ENCODE measurements at places on chromosomes 5 and 9.

DNA sequence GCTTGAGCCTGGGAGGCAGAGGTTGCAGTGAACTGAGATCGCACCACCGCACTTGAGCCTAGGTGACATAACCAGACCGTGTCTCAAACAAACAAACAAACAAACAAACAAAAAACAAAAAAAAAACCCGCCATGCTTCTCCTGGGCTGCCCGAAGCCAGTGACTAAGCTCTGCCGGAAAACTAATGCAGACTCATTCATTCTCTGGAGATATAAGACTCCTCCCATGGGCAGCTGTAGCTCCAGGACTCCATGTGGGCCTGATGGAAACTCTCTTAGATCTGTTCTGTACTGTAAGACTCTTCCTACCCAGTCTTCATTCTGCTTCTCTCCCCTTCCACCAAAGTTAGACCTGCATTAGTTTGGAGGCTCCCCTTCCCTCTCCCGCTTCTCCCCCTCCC is 11.1 kb downstream of the GLDC start:
- DNase-seq, result no peak

GRCh38 chr9:84323858-84324257 is 16.7 kb downstream of the SLC28A3 start:
- DNase-seq, result no peak

GRCh38 chr9:26870292-26870691 is 22.3 kb downstream of the CAAP1 start:
- no peak for DNase-seq

DNA sequence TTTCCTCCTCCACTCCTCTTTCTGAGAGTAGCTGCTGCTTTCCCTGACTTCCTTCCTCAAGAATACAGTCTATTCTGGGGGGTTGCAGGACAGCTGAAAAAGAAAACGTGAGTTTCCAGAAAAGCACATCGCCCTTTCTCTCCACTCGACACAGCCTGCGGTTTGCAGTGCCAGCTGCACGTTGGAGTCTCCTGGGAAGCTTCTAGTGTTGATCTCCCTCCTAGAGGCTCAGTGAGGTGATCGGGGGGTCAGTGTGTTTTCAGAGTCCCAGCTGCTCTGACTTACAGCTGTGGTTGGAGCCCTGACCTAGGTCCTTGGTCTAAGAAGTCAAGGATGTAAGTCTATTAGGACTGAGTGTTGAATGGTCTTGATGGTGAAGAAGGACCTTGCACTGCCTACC is 25.0 kb upstream of the SUSD3 start:
- no peak for DNase-seq

DNA sequence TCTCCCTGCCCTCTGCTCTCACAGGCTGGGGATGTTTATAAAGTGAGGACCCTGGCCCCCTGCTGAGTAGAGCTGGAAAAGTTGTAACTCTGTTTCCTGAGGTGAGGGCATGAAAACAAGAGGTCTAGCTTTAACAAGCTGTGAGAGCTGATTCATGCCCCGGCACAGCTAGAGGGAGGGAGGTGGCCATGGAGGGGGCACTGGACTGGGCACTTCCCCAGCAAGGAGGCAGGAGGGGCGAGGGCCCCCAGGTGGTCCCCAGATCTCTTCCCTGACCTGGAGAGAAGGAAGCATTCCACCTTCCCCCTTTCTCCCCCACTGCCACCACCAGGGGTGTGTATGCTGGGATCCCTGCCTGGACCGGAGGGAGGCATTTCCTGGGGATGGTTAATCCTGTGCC is at the start of gene MSMP:
MSMP (minus strand) TSS at position 13 of the 400 bp plus-strand sequence. CDS start 147 bp downstream, outside the sequence.
- DNase-seq, result no peak

DNA sequence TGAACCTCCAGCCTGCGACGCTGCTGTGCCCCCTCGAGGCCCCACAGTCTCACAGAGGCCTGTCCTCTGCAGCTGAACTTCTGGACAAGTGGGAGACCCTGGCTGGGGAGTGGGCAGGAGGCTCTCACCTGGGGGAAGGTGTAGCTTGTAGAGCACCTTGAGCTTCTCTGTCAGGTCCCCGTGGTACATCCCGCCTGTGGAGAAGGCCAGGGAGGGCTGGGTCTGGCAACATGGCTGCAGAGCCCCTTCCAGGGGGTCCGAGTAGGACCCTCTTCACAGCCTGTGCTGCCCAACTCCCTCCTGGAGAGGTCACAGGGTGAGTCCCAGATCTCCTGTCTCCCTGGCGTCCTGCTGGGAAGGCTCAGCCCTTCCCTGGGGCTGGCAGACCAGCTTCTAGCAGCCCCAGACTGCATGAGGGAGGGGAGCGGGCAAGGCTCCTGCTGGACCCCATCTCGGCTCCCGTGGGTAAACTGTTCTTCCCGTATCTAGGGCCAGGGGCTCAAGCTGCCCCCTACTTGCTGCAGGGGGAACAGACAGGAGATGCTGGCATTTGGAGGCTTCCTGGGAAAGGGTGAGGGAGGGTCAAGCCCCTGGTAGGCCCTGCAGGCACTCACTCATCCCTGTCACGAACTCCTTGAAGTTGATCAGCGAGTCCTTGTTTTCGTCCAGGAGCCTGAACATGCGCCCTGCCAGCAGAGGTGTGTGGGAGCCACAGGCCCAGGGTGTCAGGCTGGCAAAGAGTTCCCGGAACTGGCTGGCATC is 11.2 kb upstream of the MRNIP start:
- DNase-seq, result no peak

GRCh38 chr9:21686738-21687137 is 115.7 kb upstream of the MTAP start:
- DNase-seq, result no peak

- DNase-seq, result no peak
Measured at GRCh38 chr9:96305171-96305570, 3.2 kb upstream of the HSD17B3 start.

DNA sequence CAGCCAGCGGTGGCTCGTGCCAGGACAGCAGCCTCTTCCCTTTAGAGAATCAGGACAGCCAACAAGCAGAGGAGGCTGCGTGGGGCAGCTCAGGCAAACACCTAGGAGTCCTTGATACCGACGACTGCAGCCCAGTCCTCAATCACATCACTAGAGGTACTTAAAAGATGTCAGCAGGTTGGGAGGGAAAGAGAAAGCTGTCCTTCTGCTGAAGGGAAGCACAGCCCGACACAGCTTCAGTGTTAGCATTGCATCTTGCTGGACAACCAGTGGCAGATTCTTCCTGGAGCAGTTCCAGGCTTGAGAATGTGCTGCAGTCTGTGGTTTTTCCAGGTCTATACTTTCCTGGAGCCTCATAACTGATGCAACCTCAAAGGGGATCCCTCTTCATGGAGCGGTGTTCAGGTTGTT is 230.5 kb downstream of the SYK start:
- no peak for DNase-seq

DNA sequence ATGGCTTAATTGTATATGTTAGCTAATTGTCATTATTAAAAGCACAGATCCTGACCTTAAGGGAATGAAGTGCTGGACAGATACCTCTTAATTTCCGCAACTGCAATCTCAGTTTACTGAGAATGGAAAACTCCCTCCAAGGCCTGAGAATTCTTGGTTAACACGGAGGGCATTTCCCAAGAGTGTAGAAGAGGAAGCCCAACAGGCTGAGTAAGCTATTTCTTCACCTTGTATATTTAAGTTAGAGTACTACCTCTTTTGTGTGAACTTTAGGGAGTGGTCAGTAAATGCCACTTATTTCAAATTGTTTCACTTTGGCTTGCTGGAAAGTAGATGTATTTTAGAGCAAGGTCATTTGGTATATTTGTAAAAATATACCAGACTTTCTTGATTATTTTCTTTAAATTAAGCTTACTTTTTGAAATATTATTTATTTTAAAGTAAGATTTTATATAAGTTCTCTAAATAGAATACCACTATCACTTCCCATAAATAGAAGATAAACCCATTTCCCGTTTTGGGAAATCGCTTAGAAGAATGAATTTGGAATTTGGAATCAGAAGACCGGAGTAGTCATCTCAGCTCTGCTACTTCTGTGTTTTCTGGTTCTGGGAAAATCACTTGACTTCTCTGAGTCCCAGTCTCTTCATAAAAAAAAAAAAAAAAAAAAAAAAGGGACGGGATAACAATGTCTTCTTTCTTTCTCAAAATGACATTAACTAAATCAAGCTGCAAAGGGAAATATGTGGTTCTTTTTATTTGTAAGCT is 26.0 kb upstream of the C9orf72 start:
- DNase-seq, result no peak

GRCh38 chr5:127865273-127865672 is 162.1 kb downstream of the CCDC192 start:
- DNase-seq, result no peak

GRCh38 chr9:106936680-106937079 is 73.7 kb downstream of the ZNF462 start:
- DNase-seq, result no peak

DNA sequence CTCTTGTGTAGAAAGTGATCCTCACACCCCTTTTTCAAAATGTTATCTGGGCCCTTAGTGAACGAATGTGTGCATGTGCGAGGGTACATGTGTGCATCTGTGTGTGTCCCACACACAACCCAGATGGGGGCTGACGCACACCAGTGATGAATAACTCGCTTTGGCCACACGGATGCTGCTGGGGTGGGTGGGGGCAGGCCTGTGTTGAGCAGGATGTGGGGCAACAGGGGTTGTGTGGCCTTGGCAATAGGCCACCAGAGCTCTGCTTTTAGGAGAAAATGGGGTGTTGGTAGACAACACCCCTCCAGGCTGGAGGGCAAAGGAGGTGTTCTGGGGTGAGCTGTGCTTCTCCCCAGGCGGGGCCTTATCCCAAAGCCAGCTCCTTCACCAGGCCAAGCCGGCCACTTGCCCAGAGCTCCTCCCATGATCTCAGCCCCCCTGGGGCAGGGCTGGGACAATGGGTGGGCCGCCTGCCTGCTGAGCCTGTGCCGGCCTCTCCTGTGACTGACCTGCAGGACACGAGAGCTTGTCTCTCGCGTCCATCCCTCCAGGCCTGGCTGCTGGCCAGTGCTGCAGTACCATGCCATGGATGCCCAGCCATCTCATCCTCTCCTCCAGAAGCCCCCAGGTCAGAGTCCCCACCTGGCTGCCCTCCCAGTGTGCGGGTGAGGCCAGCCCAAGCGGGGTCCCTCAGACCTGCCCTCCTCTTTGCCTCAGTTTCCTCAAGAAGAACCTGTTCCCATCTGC is 1.7 kb downstream of the DBN1 start:
- DNase-seq, result no peak

- DNase-seq, result no peak
Measured at GRCh38 chr5:66565878-66566277, 30.3 kb upstream of the MAST4 start.

- no peak for DNase-seq
Measured at GRCh38 chr5:159682623-159683022, 233.7 kb upstream of the ADRA1B start.

GRCh38 chr5:53445569-53445968 is 34.9 kb upstream of the FST start:
- no peak for DNase-seq

- DNase-seq, result no peak
Measured at GRCh38 chr5:102663749-102664530, 91.2 kb upstream of the PAM start.

- DNase-seq, result no peak
Measured at GRCh38 chr9:4108754-4109465, 191.0 kb downstream of the GLIS3 start.

DNA sequence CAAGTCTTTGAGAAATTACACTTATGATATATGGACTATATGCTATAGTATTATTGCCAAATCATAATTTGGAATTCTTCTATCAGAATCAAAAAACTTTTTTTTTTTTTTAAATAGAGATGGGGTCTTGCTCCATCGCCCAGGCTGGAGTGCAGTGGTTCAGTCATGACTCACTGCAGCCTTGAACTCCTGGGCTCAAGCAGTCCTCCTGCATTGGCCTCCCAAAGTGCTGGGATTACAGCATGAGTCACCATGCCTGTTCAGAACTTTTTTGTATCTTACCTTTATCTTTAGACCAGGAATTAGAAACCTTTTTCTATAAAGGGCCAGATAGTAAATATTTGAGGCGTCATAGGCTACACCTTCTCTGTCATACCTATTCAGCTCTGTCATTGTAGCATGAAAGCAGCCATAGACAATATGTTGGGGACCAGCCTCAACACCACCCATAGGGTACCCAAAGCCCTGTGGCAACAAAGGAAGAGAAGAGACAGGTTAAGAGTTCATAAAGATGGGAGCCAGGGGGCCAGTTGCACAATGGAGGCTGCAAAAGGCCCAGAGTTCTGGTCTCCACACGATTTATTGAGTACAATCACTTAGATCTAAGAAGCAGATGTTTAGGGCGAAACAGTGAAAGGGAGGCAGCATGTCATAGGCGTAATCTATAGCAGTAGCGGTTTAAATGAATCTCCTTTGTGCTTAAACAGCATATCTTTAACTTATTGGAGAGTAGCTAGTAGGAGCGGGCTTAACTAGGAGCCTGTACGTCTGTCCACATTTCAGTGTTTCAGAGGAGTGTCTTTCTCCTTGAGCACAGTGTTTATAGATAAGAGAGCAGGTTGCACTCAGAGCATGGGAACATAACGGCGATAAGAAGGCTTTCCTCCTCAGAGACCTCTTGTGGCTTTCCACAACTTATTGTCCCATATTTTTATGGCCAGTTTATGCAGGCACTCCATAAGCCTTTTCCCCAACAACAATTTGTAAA is 12.5 kb downstream of the ECM2 start:
- DNase-seq, result no peak

- no peak for DNase-seq
Measured at GRCh38 chr5:135391116-135391868, 7.7 kb downstream of the MACROH2A1 start.

DNA sequence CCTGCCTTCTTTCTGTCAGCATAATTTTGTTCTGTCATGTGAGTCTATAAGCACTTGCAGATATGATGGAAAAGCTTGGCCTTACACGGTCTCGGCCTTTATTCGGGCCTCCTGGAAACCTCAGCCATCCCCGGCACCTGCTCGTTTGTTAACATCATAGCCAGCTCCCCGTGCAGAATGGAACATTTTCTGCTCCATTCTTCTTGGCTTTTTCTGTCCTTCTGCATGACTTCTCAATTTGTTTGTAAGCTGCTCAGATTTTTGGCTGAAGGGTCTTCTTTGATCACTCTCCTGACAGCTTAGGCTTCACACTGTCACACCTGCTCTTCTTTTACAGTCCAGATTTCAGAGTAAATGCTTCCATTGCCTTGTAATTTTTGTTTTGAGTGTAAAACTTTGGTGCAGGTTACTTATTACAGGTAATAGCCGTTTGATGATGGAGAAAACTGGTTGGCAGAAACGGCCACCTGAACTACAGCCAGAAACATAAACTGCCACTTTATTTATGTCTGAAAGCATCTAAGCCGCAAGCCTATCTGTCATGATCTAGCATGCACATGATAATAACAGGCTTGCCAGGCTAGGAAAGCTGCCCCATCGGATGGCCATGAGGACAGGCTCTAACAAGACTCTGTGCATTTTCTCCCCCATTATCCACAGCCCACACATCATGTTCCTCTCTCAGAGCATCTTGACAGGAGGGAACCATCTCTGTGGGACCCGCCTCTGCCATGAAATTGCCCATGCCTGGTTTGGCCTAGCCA is 197.0 kb downstream of the AOPEP start:
- no peak for DNase-seq

DNA sequence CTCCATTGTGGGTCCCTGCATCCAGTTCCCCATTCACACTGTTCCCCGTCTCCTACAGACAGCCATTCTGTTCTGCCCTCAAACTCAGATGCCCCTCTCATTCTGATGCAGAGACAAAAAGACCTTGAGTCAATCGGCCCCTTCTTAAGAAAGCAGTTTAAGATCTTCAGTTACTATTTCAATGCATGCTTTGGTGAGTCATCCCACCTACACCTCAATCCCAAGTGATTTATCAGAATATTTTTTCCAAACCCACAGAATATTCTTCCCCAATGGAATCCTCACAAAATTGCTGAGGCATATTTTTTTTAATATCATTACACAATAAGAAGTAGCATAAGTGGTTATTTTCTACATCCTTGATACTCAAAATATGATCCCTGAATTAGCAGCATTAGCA is 92.4 kb upstream of the SLC1A1 start:
- DNase-seq, result no peak
